ENCODE measurements at places on chromosomes 2 and 18.

GRCh38 chr18:54030434-54030833 lies 194.0 kb downstream of the MBD2 start:
- peak; percentile 13 for DNase-seq

DNA sequence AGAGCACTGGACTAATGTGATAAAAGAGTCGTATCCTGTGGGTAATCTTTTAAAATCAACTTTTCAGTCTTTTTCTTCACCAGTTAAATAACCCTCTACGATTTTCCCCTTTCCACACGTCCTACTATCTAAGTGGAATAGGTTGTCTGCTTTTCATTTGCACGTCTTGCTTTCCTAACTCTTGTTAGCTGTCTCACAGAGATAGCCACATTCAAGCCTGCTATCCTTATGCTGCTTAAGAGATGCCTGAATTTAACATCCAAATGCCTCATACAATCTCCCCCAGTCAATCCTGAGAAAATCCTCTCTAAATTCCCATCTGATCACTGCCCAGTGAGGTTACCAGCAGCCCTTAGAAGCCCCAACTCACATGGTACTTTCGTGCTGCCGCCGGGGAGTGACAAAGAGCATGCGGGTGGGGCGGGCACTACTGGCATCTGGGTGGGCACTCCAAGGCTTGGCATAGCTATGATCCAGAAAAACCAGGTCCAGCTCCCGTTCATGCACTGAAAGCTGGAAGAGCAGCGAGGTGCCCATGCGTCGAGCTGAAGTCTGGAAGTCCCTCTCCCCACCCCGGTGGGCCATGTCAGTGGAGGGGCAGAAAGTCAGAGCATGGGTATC lies 1.5 kb downstream of the KANSL3 start:
- DNase-seq, result no peak

GRCh38 chr2:113111823-113112287 lies 15.5 kb upstream of the IL1RN start:
- DNase-seq, result peak; percentile 94

DNA sequence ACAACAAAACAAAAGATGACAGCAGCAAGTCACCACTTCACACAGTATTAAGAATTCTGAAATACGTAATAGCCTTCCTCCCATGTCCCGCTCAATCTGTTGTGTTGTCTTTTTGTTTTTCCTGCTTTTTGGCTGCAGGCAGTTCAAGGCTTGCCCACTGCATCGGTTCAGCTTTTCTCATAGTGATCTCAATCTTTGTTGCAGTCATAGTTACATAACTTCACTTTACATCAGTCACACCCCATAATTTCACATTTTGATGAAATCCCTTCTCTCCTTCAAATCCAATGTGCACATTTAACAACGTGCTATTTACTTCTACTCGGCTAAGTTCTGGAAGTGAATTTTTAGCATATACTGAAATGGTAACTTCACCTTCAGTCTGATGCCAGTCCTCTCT lies 33.8 kb upstream of the HAAO start:
- DNase-seq, result no peak

DNA sequence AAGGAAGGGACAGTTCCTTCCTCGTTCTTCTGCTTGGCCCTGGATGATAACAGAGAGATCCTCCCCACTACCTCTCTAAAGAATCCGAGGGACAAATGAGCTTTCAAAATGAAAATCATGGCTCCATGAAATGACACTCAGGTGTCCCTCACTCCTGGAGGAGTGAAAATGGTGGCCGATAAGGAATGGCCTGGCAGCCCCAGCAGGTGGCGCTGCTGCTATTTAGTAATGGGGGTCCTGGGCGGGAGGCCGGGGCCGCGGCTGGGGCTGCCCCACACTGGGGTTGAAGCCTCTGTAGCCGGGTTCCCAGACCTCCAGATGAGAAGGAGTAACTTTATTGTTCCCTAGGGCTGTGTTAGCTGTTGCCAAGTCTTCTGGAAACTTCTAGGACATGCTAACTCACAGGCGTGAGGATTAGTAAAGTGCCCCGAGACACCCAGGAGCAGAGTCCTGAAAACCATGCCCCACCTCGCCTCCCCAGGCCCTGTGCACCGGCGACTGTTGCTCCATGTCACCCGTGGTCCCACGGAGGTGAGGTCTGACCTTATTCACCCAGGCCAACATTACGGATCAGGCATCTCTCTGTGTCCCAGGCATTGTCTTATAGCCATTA lies 138.0 kb downstream of the CTIF start:
- peak; percentile 76 for DNase-seq

DNA sequence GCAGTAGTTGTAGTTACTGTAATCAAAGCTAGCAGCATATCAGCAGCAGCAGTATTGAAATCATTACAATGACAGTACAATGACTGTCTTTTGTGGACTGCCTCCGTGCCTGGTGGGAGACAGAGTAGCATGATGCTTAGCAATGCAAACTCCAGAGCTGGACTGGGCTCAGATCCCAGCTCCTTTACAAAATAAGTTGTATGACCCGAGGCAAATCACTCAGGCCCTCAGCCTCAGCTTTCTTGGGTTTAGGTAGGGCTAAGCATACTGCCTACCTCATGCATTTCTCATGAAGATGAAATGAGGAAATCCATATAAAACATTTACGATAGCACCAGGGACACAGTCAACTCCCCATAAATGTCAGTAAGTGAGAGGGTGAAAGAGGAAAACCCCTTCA lies 170.7 kb downstream of the TTC32 start:
- DNase-seq, result no peak

DNA sequence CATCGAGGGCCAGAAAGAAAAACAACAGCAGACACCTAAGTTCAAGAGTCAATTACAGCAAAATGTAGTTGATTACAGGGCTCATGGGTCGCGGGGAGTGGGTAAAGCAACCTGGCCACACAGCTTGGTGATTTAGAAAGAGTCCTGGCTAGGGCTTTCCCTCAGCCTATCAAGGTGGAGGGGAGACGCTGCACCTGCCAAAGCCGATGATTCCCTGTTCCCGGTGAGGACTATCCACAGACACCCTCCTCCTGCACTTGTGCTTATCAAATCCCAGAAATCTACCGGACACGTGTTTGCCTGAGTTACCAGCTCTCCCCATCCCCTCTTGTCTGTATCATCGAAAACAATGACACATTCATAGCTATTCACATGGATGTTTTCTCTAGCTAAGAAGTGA lies 7.0 kb upstream of the SOX11 start:
- no peak for DNase-seq

Measured in suppressor macrophage treated with lipopolysaccharide for 4 hours (primary cell).